ENCODE measurements at places on chromosomes 16 and 17.
A peak's percentile ranks its signal among the peaks of the same experiment; 100 is the strongest.

DNA sequence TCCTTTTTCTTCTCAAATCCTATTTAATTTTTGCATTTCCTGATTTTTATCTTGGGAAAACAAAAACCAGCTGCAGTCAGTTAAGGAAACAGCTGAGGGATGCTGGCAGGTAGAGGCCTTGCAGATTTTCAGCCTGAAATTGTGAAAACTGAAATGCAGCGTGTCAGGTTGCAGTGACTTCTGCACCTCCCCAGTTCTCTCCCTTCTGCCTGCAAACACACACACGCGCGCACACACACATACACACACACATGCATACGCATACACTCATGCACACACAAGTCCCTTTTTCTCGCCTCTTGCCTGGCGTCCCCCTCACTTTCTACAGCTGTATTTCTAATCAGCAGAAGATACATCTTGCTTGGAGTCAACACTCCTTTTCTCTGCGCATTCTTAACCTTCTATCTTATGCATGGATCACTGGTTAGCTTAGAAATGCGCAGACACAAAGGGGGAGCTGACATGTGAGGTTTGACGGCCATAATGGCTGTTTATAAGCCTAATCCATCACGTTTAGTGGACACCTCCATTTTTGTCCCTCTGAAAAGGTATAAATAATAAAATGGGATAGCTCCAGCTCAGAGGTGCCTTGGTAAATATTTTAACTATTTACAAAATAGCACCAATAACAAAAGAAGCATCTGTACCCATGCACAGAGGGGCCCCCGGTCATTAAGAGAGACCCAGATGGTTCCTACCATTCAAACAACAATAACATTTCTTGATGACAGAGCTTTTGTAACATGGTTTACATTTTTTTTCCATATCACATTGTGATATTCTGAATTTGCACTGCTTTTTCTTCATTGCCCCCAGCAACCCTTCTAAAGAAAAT, 392.1 kb upstream of the SALL1 start:
- DNase-seq, result no peak

DNA sequence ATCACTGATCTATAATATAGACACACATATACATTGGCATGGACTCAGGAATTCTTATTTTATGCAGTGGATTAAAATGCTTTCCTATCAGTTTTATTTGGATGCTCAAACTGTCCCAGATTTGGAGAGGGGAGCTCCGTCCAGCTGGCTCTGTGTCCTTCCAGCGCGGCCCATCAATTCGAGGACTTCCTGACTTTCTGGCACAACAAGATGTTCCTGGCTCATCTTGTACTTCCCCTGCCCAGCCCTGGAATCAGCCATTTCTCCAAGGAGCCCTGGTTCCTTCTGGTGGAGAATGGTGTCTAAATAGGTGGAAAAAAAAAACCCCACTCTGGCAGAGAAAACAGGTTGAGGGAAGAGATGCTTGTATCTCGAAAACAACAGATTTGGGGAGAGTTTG, 94.5 kb downstream of the CRISPLD2 start:
- DNase-seq, result no peak

DNA sequence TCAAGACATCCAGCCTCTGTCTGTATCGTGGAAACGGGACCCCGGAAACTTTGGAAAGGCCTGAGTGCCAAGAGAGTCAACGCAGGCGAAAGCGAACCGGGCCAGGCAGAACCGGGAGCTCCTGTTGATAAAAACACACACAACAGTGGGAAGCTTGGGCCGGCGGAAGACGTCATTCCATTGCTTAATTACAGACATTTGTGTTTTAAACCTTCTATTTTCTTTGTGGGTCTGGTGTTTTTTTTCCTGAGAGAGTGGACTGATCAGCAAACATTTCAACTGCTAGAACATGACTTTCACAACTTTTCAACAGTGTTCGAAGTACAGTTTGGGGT, 878 bp upstream of the RNF157 start:
- no peak for DNase-seq

DNA sequence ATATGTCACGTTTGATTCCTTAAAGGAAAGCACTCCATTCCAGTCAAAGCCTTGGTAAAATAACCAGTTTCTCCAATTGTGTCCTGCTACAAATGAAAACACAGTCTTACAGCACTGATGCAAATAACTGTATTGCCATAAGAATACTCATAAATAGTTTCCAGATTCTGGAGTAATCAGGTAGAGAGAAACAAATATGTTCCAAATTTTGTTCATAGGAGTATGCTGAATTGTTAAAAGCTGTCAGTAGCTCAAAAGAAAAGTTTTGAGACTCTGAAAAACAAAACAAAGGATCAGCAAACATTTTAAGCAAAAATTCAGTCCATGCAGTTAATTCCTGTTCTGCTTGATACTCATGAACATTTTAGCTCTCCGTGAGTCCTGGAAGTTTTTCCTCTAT, 7.8 kb downstream of the DHRS7B start:
- DNase-seq, result no peak

- DNase-seq, result no peak
These were observed 41.1 kb downstream of the ZCCHC14 start for GRCh38 chr16:87451563-87452210.

GRCh38 chr16:72927199-72928089, 120.5 kb downstream of the ZFHX3 start:
- no peak for DNase-seq

- no peak for DNase-seq
These were observed 190.4 kb downstream of the ABCC12 start for GRCh38 chr16:47965439-47965838.

- no peak for DNase-seq
These were observed 127.9 kb upstream of the CDH11 start for GRCh38 chr16:65249768-65250167.

GRCh38 chr16:19907161-19907992, 22.7 kb upstream of the GPRC5B start:
- peak; percentile 65 for DNase-seq

DNA sequence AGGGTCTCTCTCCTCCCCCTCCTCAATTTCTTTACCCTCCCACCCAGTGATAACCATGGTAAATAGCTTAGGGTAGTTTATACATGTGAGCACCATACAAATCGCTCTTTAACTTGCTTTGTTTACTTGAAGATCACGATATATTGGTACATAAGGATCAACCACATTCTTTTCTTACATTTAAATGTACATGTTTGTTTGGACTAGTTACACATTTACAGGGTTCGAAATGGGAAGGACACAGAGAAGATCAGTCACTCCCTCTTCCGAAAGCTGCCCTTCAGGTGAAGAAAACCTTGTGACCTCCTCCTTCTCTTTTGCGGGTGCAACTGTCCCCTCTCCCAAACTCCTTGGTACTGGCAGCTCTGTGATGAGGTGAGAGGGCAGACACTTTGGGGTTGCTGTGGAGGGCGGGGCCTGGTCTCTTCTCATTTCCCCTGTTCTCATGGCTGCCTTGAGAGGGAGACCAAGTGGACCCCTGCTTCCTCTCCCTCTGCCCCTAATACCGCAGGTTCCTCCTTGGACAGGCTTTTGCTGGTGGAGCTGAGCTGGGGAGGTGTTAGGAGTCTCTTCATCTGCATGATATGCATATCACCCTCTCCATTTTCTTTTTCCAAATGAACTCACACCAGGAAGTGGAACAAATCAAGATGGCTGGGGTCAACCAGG, 4.7 kb upstream of the PIK3R6 start:
- no peak for DNase-seq

DNA sequence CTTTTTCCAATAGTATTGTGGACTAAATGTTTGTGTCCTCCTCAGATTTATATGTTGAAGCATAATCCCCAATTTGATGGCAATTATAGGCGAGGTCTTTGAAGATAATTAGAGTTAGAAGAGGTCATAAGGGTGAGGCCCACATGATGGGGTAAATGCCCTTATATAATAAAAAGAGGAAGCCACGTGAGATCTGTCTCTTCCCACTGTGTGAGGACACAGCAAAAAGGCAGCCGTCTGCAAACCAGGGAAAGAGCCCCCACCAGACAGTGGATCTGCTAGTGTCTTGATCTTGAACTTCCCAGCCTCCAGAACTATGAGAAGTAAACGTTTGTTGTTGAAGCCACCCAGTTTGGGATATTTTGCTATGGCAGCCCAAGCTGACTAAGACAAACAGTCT, 76.0 kb downstream of the LYRM1 start:
- DNase-seq, result no peak

- no peak for DNase-seq
These were observed 7.2 kb downstream of the PDIA2 start for GRCh38 chr16:290015-290680.

DNA sequence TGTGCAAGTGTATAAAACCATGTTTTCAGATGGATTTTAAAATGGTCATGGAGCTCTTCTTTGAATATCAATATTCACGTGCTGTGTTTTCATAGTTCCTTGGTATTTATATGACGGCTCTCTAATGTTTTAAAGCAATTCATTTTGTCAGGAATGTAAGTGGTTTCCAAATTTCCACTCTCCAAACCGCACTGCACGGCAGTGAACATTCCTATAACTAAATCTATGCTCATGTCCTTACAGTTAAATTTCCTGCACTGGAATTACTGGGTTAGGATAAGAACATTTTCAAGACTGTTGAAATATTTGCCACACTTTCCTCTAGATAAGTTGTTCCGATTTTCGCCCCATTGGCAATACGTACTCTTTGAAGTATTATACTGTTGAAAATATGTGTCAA, 398.9 kb downstream of the PMP22 start:
- DNase-seq, result no peak

- no peak for DNase-seq
These were observed 69.8 kb downstream of the RMI2 start for GRCh38 chr16:11414815-11415775.

DNA sequence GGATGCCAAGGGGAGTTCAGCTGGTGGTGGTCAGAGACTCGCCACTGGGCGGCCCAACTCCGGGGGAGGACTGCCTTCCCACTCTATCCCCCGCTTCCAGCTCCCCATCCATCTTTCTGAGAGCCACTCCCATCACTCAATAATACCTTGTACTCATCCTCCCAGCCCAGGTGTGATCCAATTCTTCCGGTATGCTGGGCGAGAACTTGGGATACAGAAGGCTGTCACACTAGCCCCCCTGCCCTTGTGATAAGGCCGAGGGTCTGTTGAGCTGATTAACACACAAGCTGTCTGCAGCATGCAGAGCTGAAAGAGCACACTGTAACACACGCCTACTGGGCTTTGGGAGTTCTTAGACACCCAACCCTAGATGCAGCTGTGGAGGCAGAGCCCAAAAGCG, 460.4 kb upstream of the EEF2KMT start:
- DNase-seq, result no peak

GRCh38 chr17:64412944-64413381, 22.3 kb upstream of the PECAM1 start:
- no peak for DNase-seq

- DNase-seq, result no peak
These were observed 112.8 kb downstream of the CCDC182 start for GRCh38 chr17:57632294-57632693.

DNA sequence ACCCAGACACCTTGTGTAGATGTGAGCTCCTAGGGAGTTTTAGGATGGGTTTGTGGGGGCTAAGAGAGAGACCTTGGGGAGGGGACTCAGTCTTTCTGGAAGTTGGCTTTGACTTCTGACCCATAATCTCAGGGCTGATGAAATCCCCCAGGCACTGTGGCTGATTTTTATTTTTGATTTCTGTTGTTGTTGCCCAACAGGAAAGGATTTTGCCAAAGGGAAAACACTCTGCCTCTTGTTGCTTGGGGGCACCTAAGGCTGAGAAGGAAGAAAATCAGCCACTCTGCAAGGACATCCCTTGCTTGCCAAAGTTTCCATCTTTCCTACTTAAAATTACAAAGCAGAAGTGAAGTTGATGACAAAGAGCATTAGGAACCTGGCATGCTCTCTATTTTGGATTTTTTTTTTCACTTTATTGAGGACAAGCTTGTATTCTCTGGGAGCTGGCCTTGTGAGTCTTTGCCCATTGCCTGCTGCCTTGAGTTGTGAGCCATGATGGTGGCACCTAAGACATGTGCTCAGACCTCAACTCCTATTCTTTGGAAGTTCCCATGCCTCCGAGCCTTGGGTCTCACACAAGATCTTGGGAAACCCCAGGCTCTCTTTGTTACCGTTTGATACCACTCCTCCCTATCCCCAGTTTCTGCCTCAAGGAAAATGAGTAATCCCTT, 3.2 kb upstream of the C1QTNF1 start:
- no peak for DNase-seq

DNA sequence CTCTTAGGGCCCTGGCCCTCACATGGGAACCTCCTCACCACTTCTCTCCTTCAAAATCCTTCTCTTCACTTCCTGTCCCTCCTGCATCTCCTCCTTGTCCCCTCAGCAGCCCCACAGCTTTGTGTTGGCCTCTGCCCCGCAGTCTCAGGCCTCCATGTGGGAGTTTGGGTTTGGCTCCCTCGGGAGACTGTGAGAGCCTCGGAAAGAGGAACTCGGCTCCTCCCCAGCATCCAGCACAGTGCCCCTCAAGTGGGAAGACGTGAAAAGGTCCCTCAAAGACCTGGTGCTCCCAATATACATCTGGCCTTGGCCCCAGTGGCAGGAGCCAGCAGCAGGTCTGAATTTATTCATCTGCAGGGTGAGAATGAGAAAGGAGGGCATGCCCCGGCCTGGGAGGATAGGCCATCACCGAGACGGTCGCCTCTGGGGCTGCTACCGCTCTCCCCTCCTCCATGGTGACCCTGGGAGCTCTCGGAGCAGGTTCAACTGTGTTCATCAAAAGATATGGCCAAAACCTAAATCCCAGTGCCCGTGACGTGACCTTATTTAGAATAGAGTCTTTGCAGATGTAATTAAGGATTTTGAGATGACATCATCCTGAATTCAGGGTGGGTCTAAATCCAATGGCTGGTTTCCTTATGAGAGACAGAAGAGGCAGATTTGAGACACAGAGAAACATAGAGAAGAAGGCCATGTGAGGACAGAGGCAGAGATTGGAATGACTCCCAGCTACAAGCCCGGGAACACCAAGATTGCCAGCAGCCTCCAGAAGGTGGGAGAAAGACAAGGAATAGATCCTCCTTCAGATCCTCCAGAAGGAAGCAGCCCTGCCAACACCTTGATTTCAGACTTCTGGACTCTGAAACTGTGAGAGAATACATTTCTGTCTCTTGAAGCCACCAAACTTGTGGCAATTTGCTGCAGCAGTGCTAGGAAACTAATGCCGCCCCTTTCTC, 135.1 kb downstream of the MRM1 start:
- no peak for DNase-seq

- DNase-seq, result no peak
These were observed 12.2 kb downstream of the GAN start for GRCh38 chr16:81327011-81327410.

DNA sequence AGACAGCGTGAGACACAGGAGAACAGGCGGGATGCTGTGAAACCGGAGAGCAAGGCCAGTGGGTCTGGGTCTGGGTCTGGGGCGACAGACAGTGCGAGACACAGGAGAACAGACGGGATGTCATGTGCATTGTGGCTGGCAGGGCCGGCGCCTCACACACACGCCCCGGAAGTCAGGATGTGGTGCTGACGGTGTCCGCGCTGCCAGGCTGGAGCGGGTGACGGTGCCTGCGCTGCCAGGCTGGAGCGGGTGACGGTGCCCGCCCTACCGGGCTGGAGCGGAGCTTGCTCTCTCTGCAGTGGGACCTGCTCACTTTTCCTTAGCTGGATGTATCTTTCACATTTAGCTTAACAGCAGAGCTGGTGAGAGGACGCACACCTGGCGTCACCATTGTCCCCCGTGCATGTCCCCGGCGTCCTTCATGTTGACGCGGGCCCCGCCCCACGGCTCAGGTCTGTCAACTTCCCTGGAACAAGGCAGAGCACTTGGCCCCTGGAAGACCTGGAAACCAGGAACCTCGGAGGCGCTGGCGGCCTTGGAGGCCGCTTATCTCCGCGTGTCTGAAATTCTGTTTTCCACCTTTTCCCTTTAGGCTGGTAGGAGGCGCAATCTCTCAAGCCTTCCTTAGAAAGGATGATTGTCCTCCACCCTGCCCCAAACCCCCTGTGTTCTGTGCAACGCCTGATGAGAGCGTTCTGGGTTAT, 43.0 kb upstream of the ZNF750 start:
- peak; percentile 72 for DNase-seq
